ENCODE measurements at places on chromosomes 16 and 17.

DNA sequence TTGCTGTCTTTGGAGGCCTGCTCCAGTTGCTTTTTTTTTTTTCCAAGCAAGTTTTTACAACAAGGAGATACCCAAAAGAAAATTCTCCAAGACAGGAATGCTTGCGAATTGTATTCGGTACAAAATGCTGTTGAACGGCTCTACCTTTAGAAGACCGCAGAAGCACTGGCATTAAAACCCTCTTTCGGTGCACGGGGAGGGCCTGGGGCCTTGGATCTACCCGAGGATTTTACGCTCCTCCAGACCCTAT is 1.3 kb upstream of the HELZ start:
- no peak for DNase-seq

DNA sequence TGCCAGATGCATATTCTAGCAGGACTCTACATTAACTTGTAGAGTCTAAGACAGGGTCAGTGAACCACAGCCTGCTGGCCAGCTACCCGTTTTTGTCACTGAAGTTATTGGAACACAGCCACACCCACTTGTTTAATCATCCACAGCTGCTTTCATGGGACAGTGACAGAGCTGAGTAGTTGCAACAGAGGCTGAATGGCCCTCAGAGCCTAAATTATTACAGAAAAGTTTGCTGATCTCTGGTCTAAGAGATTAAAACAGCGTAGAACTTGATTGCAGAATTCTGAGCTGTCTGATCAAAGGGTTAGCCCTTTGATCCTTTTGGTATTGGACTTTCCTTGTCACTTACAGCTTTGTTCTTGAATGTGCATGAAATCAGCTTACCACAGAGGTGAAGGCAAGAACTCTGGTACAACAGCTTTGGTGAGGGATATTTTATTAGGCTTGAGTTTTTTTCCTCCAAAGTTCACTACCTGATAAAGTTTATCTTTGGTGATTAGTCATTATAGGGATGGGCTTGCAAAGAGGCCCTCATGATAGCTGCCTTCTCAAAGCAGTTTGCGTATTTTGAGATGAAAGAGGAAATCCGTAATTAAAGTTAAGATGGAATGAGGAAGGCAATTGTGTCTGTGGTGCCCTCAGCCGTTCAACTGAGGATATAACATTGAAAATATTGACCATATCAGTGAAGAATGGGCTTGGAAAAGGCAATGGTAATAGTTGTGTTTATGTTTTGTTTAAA is 23.6 kb downstream of the ALDH3A2 start:
- DNase-seq, result peak; percentile 43

- no peak for DNase-seq
Measured at GRCh38 chr17:63474174-63474573, 2.7 kb upstream of the ACE start.

GRCh38 chr16:64736857-64737256 is 385.0 kb downstream of the CDH11 start:
- DNase-seq, result no peak

- no peak for DNase-seq
Measured at GRCh38 chr16:6483469-6484033, 849.1 kb upstream of the RBFOX1 start.

- DNase-seq, result no peak
Measured at GRCh38 chr17:77072670-77073069, 68.1 kb upstream of the SEC14L1 start.

GRCh38 chr16:19688396-19689024 is 29.5 kb downstream of the KNOP1 start:
- no peak for DNase-seq

DNA sequence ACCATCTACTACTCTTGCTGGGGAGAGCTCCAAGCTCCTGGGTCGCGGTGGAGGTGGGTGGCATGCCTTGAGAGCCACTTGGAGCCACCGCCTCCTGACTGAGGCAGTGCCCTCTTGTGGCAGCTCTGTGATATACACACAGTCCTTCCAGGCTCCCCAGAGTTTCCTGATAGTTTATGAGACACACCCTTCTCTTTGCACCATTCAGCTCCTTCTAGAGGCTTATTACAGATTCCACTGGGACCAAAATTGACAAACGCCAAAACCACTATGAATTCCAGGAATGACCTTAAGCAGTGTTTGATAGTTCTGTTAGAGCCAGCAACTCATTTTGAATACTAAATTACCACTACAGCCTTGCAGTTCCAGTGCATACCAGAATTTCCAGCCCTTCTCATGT is 170.1 kb upstream of the CDH13 start:
- peak; percentile 75 for DNase-seq

DNA sequence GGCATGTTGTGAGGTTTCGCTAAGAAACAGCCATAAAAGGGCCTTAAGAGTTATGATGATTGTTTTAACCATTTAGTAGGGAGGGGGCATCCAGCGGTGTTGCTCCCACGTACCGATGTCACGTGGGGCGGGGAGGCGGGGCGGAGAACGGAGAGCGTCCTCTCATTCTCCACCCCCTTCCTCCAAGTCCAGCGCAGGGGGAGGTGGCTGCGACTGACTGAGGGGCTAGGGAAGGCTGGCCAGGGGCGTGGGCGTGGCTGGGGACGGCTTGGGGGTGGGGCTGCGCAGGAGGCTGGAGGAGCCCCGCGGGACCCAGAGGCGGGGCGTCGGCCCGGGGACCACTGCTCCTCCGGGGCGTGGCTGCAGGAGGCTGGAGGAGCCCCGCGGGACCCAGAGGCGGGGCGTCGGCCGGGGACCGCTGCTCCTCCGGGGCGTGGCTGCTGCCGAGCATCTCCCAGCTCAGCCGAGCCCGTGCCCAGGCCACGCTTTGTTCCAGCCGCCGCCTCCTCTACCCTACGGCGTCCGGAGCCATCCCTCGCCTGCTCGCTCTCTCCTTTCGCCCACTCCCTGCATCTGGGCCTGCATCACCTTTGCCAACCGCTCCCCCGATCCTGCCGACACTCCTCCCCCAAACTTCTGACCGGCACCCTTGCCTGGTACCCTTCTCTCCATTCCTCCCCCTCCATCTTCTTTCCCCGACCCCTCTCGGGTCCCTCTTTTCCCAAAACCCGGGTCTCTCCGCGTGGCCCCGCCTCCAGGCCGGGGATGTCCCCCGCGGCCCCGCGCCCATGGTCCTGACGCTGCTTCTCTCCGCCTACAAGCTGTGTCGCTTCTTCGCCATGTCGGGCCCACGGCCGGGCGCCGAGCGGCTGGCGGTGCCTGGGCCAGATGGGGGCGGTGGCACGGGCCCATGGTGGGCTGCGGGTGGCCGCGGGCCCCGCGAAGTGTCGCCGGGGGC is at the start of gene SARM1:
TSS of gene SARM1 (plus strand) at position 450 of the 958 bp plus-strand sequence. CDS start at position 789, 339 bp downstream.
- DNase-seq, result peak; percentile 98

DNA sequence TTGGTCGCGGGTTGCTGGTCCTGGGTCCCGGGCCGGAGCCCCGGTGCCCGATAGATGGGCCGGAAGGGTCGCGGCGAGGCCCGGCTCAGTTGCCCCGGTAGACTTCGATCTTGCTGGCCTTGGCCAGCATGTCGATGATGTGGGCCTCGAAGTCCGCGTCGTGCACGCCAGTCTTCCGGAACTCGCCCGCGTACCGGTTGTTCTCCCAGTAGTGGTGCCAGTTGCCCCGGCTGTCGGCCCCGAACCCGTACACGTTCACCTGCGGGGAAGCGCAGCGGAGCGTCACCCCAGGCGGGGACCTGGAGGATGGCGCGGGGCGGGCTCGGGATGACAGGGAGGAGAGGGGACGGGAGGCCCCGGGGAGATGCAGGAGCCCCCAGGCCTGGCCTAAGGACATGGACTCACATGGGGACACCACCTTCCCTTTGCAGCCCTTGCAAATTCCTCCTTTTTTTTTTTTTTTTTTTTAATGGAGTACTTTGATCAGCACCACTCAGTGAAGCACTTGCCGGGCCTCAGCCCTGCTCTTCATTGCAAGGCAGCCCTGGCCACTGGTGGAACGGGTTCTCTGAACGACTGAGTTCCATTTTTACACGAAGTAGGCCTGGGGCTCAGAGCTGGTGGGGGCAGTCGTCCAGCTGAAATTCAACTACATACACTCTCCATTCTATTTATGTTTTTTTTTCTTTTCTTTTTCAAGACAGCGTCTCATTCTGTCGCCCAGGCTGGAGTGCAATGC is 35.1 kb downstream of the DDX19A start:
- no peak for DNase-seq

DNA sequence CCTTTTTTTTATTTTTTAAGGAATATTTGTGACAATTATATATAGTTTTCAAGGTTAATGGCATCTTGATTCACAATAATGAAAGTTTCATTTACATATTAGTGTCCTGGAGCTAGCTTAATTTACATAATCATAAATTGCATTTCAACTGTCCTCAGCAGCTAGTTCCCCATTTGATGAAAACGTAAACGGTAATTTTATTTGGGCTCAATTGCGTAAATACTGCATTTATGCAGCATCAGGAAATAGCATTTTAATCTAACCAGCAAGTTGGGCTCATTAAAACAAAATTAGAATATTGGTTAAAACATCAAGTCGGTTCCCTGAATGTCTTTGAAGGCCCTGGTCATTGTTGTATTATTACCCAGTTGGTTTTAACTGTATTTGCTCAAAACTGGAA is 136.8 kb upstream of the CDH5 start:
- DNase-seq, result no peak

DNA sequence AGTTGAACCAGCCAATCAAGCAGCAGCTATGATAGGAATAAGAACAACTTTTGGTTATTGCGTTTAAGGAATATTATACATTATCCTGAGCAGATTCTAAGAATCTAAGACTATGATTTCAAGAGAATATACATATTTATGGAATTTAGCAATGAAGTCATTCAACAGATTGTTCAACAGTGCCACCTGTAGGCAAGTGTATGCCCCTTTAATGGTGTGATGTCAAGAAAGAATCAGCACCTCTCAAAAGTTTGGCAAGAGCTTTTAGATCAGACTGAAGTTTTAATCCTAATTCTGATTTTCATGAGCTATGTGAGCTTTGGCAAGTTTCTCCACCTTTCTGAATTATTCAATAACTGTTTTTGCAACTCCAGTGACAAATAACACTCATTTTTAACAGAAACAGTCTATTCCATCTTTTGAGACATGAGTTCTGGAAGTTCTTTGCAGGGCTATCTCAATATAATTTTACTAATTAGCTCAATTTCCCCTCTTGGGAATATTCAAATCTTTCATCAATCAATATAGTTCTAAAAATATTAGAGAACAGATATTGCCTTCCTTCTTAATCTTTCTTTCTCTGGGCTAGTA is 474.3 kb upstream of the TOM1L1 start:
- no peak for DNase-seq

DNA sequence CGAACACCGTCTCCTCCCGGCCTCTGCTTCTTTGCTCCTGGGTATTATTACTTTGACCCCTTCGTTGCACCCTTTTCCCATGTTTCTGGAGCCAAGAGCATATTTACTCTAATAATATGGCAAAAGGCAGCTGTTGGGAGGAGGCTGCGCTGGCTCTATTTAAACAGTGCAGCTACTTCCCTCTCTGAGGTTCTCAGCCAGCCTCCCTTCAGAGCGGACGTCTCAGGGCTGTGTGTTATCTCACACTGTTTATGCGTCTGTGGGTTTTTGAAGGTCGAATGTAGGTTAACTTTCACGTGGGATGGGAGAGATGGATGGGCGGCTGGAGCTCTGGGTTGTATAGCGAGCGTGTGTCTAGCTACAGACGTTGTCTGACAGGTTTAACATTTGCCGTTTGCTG is 45.3 kb downstream of the COX4I1 start:
- peak; percentile 85 for DNase-seq

GRCh38 chr16:68490829-68491575 is 42.7 kb upstream of the SMPD3 start:
- DNase-seq, result no peak

DNA sequence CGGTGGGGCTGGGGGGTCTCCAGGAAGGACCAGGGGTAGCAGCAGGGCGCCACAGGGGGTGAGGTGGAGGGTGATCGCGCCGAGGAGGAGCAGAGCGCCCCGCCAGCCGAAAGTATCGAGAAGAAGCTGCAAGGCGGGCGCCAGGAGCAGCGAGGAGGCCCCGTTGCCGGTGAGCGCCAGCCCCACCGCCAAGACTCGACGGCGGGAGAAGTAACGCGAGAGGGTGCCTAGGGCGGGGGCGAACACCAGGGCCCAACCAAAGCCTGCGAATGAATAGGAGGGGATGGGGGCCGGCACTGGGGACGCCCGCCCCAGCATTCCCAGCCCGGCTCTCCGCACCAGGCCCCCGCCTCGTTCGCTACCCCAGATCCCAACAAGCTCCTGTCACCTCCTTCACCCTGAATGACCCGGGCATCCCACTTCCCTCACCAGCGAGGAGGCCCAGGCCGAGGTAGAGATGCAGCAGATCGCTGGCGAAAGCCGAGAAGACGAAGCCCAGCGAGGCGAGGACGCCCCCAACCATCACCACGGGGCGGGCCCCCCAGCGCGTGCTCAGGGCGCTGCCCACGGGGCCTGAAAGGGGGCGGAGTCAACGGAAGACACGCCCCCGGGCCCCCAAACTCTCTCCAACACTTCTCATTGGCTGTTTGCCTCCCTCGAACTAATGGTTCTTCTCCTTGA is 1.3 kb downstream of the SLC16A11 start:
- no peak for DNase-seq

GRCh38 chr17:1752425-1753262 is 9.2 kb upstream of the SERPINF1 start:
- no peak for DNase-seq

- peak; percentile 88 for DNase-seq
Measured at GRCh38 chr17:2233441-2233947, 70.1 kb downstream of the SMG6 start.

GRCh38 chr17:63504261-63504660 is 18.9 kb upstream of the KCNH6 start:
- DNase-seq, result no peak

DNA sequence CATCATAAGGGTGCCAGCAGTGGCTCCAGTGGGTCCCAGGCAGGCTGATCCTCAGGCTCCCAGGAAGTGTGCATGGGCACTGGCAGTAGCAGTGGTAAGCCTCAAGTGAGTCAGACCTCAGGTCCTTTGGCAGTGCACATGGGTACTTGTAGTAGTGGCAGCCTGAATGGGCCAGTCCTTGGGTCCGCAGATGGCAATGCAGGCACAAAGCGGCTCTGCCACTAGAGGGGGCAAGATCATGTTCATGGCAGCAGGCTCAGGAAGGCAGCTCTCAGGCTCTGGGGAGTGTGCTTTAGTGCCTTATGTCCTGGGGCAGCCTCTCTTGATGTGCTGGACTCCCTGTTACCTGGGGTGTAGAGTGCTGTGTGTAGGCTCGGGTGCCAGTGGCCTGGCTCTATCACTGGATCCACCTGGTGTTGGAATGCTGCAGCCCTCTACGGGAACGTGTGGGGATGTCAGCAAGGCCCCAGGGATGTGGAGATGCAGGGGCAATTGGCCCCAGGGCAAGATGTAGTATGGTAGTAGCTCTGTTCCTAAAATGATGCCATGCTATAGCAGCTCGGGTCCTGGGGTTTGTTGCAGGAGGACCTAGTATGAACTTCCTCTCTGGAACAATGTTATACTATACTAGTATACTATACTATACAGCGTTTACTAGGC is 11.0 kb downstream of the ACSM3 start:
- peak; percentile 67 for DNase-seq

All from fibroblast of villous mesenchyme (primary cell).